ENCODE measurements at places on chromosomes 7 and 10.

DNA sequence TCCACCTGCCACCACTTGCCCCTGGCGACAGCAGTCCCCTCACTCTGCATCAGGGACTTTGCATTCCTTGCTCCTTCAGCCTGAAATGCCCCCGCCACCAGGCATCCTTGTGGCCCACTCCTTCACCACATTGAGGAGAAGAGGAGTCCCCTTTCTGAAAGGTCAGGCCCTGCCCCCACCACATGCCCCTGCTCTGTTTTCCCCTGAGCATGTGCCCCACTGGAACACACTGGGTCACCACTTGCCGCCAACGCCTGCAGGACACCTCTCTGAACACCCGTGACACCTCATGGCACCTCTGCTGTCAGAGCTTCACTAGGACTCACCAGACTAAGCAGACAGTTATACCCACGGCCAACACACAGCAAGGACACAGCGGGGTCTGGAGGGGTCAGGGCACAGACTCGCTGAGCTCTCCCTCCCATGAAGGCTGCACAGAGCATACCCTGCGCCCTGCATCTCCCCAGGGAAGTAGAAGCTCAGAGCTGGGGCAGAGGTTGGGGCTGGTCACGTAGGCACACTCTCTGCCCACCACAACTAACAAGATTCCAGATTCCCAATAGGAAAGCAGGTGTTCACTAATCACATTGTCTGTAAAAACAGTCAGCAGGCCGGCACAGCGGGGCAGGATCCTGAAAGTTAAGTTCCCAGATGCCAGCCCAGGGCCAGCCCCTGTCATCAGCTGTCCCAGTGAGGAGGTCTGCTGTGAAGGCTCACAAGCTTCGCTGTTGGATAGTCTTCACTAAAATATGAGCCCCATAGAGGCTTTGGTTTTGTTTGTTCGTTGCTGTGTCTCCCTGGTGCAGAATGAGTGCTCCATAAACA is 5.8 kb upstream of the AOC1 start:
- no peak for DNase-seq

DNA sequence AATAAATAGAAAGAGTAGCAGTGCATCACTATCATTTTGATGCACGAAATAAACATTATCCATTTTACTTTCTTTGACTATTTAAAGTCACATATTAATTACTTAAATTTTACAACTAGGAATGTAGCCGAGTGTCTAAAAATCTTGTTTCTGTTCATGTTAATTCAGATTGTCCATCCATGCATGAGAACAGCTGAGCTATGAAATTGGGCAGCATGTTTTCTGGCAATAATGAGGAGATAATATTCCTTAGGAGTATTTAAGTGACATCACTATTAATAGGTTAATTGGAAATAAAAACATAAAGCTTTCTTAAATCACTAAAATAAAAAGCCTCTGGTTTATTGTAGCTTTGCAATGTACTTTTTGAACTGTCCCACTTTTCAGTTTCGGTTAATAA is 293.8 kb downstream of the PHTF2 start:
- no peak for DNase-seq

GRCh38 chr10:99042051-99042771 is 193.4 kb downstream of the HPSE2 start:
- no peak for DNase-seq

DNA sequence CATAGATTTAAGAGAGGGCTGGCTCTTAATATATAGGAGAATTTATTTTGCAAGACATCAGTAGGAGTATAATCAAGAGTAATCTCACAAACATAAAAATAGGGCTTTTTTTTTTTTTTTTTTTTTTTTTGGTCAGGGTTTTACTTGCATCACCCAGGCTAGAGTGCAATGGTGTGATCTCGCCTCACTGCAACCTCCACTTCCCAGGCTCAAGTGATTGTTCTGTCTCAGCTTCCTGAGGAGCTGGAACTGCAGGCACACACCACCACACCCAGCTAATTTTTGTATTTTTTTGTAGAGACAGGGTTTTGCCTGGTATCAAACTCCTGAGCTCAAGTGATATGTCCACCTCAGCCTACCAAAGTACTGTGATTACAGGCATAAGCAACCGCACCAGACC is 535.3 kb downstream of the CCSER2 start:
- no peak for DNase-seq

GRCh38 chr7:142789441-142789840 is 18.7 kb downstream of the PRSS2 start:
- no peak for DNase-seq

DNA sequence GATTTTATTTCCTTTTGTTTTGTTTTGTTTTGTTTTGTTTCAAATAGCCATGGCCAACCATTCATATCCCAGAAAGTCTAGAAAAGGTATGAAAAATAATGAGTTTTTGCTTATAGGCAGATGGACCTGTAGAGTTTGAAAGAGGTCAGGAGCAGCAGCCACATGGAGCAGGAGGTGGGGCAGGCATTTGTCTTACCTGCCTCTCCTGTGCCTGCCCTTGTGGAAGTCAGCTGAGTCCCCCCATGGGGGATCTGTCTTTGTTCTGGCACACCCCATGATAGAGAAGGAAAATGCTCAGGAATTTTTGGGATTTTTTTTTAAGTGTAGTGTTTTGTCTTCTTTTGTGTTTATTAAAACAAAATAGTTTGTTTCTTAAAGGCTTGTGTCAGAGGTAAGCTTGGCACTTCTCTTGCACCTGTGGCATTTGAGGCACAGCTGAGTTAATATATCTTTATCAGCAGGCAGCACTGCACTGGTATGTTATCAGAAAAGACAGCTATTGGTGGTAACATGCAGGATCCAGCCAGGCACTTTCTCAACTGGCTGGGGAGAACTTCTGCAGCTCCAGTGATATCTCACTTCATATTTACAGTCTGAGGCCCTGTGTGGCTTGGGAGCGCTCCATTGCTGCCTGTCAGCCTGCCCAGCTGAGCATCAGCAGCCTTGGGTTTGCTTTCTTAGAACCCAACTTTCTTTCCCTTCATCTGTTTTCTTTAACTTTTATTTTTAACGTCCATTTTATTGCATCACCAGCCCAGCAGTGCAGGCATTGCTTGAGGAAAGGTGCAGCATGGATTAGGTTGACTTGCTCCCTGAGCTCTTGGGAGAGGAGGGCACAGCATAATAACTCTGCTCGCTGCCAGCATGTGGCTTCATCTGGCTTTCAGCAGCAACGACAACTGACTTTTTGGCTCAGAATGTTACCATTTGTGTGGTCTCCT is 44.4 kb downstream of the LRRC4 start:
- DNase-seq = no peak

GRCh38 chr10:78726171-78726570 is 342.6 kb upstream of the ZMIZ1 start:
- no peak for DNase-seq

GRCh38 chr10:8193546-8193945 is 139.1 kb downstream of the GATA3 start:
- no peak for DNase-seq

- no peak for DNase-seq
Observed at GRCh38 chr10:79024720-79025198, 44.0 kb upstream of the ZMIZ1 start.

GRCh38 chr7:1254281-1255079 is 21.8 kb downstream of the UNCX start:
- no peak for DNase-seq

DNA sequence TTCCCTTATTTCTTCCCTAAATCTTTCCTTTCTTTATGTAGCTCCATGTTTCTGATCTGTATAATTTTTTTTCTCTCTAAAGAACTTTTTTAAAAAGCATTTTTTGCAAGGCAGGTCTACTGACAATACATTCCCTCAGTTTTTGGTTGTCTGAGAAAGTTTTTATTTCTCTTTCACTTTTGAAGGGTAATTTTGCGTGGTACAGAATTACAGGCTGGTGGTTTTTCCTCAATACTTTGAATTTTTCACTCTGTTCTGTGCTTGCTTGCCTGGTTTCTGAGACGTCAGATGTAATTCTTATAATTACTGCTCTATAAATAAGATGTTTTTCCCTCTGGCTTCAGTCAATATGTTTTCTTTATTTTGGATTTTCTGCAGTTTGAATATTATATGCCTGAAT is 205.4 kb upstream of the VSTM2A start:
- DNase-seq = no peak

- no peak for DNase-seq
Observed at GRCh38 chr10:21919117-21919516, 84.4 kb downstream of the DNAJC1 start.

GRCh38 chr7:142123184-142123583 is 11.7 kb downstream of the MGAM2 start:
- no peak for DNase-seq

GRCh38 chr10:131902211-131902610 is 1.4 kb downstream of the PPP2R2D start:
- DNase-seq = no peak

DNA sequence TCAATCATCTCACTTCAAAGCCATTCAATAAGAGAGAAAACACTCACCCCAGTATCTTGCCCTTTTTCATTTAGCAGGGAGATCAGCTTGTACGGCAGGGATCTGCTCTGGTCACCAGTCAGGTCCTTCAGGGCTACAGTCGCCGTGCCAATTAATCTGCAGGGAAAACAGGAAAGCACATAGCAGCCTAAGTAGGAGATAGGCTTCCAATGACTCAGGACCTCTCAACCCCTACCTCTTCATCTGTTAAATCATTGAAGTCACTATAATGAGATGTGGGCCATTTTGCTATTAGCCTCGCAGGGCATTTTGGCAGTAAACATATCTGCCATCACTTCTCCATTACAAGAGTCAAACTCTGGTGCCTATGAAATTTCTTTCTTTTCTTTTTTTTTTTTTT is 50.8 kb downstream of the MYOF start:
- no peak for DNase-seq

DNA sequence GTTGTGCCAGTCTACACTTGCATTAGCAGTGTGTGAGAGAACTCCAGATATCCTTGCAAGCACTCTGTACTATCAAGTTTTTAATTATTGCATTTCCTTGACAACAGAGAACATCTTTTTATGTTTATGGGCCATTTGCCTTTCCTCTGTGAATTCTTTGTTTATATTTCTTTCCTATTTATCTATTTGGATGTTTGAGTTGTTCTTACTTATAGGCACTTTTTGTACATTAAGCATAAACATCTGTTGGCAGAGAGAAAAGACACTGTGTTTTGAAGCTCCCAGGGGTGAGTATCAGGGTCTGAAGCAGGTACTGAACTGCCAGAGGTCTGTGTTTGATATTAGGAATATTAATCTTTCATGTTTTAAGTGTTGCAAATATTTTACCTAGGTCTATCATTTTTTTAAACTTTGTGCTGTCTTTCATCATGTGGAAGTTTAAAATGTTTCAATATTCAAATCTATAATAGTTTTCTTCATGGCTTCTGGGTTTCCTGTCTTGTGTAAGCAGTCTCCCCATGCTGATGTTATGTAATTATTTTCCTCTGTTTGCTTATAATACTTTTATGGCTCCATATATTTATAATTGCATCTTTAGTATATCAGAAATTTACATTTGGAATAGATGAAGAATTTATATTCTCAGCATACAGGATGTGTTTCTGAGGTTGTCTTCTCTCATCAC is 17.7 kb upstream of the PDCD4 start:
- no peak for DNase-seq

DNA sequence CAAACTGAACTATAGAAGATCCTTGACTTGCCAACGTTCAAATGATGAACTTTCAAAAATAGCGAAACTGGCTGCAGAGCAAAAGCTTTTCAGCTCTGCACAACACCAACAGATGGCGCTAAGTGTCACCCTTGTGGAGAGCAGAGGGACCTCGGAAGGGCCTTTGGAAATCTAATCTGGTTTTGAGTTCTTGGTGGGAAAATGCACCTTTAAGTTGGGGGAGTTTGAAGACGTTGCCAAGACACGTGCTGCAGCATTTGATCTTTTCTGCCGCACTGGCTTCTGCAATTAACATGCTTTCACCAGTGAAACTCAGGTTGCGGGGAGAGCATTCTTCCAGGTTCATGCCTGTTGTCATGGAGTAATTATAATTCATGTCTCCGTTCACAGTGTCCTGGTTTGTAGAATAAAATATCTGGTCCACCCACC is 26.3 kb upstream of the WDR11 start:
- no peak for DNase-seq

DNA sequence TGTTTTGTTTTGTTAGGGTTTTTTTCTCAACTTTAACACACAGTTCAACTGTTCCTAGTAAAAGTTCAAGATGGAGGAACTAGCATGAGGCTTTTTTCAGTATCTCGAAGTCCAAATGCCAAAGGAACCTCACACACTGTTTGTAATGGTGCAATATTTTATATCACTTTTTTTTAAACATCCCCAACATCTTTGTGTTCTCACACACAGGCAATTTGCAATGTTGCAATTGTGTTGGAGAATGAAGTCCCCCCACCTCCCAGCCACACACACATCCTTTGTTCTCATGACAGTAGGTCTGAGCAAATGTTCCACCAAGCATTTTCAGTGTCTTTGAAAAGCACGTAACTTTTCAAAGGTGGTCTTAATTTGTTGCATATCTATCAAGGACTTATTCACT is 120.9 kb downstream of the TWIST1 start:
- DNase-seq = no peak

GRCh38 chr10:123512901-123513775 is 153.0 kb upstream of the GPR26 start:
- no peak for DNase-seq

DNA sequence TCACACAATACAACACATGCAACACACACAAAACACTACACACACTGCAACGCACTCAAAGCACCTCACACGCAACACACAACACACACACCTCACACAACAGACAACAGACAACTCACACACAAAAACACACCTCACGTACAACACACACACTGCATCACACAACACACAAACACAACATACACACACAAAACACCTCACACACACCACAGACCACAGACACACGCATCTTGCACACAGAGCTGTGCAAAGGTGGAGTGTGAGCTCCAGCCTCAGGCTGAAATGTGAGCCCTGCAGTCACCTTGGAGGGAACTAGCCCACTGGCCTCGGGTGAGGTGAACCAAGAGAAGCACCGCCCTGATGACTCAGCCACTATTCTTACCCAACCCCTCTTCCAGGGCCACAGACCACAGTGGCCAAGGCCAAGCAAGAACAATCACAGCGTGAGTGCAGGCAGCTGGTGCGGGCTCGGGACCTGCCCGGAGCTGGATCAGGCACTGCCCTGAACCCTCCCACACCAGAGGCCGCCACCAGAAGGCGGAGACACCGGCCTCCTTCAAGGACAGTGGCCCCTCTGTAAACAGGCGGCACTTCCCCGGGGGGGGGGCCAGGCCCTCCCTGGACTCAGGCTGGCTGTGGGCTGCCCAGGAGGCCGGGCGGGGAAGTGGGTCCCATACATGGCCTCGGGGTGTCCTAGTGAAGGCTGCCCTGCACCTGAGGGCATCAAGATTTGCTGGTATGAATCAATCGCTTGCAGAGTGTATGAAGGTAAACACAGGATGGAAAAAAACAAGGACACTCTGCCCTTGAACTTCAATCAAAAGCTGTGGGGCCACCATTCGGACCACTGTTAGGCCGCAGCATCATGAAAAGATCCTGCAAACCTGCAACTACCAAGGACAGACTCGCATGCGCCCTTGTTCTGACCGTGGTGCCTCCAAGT is 106.7 kb downstream of the TNS3 start:
- peak; percentile 89 for DNase-seq

GRCh38 chr7:65846008-65846570 is 26.8 kb upstream of the VKORC1L1 start:
- DNase-seq = no peak

All from upper lobe of left lung (tissue), 6 donors.